ENCODE measurements at places on chromosomes 11 and 22.

- DNase-seq, result no peak
Observed at GRCh38 chr22:27602390-27602789, 199.2 kb downstream of the MN1 start.

- DNase-seq, result no peak
Observed at GRCh38 chr22:20312396-20313191, 7.3 kb downstream of the DGCR6L start.

- DNase-seq, result no peak
Observed at GRCh38 chr11:17778352-17778751, 43.8 kb downstream of the KCNC1 start.

GRCh38 chr11:22792497-22792896, 37.1 kb downstream of the SVIP start:
- DNase-seq, result peak; percentile 11

- DNase-seq, result no peak
Observed at GRCh38 chr11:15059132-15059915, 14.1 kb upstream of the CALCB start.

DNA sequence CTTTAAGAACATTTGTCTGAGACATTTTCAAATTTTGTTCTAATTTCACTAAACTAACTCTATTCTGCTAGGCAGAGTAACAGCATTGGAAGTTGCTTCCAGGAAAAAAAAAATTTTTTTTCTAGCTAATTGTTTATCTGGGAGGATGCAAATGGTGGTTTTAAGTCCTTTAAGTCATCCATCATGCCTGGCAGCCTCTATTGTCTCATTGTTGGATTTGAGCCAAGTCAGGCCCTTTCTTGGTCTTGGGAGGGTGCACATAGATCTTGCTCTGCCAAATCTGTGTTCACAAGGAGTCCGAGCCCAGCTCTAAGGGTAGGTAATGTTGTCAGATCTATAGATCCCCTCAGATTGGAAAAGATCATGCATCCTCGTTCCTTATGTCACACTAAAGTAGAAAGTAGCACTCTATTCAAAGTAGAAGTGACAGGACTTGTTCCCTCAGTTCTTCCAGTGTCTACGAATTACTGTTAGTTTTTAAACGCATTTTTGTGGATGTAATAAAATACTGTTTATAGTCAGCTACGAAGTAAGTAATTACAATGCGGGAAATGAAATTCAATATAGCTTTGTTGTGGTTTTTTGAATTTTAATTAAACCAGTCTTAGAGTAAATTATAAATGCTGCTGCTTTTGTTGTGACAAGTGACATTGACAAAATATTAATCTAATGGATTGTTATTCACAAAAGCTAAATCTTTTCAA, 166.0 kb upstream of the RASSF10 start:
- DNase-seq, result peak; percentile 46

DNA sequence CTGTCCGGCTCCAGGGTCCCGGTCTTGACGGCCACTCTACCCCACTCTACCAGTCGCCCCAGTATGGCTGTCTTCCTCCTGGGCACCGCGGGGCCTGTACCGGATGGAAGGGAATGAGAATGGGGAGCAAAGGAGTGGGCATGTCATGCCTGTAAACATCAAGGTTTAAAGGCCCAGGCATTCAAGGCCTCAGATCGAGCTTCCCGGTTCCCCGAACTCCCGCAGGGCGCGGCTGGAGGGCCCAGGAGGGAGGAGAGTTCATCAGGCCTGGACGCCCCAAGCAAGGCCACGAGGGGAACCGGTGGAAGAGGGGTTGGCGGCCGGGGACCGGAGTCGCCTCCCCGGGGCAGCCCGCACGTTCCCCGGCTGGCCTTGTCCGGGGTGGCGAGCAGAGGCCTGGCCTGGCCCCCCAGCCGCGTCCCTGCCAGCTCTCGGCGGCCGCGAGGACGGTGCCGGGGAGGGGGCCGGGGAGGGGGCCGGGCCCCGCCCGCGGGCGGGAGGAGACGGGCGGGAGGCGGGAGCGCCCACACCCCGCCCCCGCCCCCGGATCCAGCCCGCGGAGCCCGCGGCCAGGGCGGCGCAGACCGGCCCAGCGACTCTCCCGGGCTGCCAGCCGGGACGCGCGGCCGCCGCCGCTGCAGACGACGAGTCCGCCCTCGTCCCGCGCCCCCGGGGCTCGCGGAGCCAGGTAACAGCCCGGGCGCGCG, at the start of gene CDC42EP1:
TSS of gene CDC42EP1 (plus strand) at position 580 of the 707 bp plus-strand sequence. CDS start 5,870 bp downstream, outside the sequence.
- peak; percentile 72 for DNase-seq

DNA sequence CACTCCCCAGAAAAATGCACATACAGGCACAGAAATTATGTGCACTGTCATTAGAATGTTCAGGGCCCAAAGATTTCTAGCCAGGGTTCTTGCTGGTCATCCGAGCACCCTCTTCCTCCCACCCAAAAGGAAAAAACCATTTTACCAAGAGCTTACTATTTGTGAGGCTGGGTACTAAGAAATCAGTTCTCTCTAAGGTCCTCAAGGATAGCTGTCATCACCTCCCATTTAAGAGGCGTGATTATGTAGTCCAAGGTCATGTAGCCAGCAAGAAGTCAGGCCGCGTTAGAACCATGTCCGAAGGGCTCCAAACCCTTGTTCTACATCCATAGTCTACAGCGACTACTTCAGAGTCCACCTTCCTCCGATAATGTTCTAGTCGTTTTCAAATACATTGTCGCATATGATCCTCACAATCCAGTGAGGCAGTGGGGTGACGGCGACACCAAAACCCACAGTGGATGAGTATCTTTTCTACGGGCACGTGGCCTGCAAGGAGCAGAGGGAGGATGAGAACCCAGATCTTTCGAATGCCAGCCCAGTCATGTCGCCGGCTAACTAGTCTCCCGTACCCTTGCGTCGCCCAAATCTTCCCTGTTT, 634 bp downstream of the TIMM8B start:
- peak; percentile 43 for DNase-seq

DNA sequence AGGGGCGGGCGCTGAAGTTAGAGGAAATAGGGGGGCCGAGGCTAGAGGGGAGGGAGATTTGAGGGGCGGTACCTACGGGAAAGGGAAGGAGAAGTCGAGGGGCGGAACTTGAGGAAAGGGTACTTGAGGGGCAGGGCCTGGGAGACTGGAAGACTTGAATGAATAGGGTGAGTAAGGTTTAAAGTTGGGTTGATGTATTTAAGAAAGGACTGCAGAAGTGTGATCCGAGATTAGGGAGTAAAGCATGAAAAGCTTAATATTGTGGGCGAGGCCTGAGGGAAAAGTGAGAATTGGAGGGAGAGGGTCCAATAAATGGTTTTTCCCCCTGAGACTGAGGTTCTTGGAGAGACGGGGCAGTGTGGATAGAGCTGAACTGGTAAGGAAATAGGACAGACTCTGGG, 723 bp downstream of the HSCB start:
- DNase-seq, result no peak

DNA sequence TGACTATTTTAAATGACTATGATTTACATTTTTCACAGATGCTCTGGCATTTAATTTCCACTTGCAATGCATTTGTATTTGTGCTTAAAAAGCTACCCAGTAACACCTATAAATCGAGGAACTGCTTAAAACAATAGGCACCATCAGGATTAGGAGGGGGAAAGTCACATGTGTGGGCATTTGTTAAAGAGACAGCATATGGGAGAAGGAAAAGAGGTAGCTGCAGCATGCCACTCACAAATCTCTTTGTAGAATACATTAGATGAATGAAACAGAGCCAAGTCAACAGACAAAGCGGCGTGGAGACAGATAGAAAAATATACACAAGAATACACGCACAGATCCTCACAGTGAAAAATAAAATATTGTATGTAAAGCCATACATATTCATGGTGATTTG, 228.0 kb downstream of the CADM1 start:
- DNase-seq, result no peak

DNA sequence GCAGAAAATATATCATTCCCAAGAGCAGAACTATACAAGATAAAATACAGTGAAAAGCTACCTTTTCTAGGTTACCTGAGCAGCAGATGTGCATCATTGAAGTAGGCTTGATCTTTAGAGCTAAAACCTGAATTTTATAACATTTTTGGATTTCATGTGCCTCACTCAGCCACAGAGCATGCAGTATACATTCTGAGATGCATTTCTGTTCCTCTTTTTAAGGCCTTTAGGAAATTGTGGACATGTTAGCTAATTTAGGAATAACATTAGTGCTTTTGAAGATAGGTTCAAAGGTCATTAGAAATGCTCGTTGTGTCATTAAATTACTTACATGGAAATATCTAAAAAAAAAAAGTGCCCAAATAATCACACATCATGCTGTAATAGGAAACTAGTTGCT, 230.6 kb upstream of the PDGFD start:
- DNase-seq, result no peak

GRCh38 chr22:41925783-41926460, 684 bp downstream of the TNFRSF13C start:
- peak; percentile 47 for DNase-seq

GRCh38 chr11:100629671-100630070, 57.4 kb upstream of the ARHGAP42 start:
- no peak for DNase-seq

GRCh38 chr11:252666-253065, 15.9 kb downstream of the PSMD13 start:
- no peak for DNase-seq

- no peak for DNase-seq
Observed at GRCh38 chr22:37333724-37334460, 51.6 kb downstream of the CYTH4 start.

DNA sequence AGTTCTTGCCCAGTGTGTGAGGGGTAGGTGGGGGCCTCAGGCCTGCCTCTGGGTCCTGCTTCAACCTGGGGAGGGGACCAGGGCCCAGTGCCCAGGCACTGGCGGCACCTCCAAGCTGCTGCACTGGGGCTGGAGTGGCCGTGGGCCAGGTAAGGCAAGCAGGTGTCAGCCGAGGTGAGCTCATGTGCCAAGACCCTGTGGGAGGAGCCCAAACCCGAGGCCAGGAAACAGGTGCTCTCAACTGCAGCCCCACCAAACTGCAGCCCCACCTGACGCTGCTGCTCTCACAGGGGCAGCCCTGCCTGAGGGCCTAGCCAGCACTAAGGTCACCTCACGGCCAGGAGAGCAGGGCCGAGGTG, 18.1 kb upstream of the GNB1L start:
- DNase-seq, result no peak

DNA sequence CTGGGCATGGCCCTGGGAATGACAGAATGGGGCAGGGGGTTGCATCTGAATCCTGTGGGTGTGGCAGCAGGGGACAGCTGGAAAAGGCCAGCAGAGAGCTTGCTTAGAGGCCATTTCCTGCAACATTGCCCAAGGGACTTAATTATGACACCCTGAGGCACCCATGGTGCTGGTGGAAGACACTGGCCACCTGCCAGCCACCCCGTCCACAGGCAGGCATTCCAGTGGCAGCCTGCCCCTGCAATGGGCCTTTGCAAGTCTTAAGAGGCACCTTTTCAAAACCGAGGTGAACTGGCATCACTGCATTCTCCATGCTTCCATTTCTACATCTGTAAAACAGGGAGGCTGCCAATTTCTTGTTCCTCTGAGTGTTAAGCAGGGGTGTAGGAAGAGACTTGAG, 21.6 kb upstream of the SUSD2 start:
- peak; percentile 27 for DNase-seq

- peak; percentile 80 for DNase-seq
Observed at GRCh38 chr22:45101515-45102227, 62.1 kb upstream of the NUP50 start.

DNA sequence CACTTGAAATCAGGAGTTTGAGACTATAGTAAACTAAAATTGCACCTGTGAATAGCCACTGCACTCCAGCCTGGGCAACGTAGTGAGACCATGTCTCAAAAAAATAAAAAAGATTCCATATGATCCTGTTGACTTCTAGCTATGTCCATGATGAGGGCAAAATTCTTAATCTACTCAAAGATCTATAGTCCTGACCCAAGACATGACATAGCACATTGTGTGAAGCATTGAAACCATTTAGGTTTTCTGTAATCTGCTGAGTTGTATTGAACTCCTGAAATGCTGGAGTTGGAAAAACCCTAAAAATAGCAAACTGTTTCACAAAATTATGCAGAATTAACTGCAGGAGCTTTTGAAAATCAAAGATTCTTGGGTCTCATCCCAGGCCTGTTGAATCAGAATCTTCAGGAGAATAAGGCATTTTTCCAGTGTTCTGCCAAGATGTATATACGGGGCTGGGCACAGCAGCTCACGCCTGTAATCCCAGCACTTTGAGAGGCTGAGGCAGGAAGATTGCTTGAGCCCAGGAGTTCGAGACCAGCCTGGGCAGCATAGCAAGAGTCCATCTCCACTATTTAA, 29.8 kb upstream of the LDHA start:
- peak; percentile 6 for DNase-seq

DNA sequence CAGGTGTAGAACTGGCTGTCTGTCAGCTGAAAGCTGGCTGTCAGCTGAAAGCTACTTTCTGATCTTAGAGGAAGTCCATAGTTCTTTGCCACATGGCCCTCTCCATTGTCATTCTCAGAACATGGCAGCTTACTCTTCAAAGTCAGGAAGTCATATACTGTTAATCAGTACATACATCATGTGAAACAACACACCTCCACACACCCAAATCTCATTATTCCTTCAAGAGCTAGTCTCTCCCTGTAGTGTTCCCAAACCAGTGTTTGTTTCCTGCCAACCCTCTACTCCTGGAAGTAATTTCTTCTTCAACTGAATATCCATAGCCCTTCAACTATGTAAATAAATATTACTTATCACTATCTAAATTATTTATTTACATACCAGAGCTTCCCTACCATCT, 58.9 kb downstream of the OR5AK2 start:
- DNase-seq, result no peak

DNA sequence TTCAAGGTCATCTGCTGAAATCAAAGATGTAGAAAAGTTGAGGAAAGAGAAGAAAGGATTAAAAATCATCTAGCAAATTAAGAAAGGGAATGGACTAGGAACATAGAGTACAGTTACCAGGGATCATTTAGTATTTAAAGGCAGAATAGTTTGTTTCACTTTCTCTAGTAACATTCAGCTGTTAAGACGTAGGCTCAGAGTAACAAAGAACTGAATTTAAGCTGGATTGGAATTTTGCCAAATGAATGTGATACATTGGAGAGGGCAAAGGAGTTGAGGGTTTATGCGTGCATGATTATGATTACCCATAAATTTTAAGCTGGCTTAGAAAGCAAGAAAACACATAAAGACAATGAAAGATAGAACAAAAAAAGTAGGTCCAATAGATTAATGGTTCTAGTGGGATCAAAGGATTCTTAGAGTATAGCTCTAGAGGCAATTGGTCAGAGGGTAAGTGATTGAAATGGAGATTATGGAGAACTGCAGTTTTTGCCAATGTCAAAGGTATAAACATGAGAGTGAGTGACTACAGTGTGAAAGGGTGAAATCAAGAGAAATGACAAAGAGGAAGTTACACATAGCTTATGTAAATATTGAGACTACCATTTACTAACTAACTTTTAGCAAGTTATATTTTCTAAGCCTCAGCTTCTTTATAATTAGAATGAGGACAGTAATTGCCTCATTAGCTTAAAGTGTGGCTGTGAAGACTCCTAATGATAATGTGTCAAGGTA, 190.0 kb downstream of the GRIA4 start:
- DNase-seq, result no peak

- no peak for DNase-seq
Observed at GRCh38 chr22:17871726-17872458, 97.6 kb upstream of the BID start.
